ENCODE measurements at places on chromosomes 1 and 21.

DNA sequence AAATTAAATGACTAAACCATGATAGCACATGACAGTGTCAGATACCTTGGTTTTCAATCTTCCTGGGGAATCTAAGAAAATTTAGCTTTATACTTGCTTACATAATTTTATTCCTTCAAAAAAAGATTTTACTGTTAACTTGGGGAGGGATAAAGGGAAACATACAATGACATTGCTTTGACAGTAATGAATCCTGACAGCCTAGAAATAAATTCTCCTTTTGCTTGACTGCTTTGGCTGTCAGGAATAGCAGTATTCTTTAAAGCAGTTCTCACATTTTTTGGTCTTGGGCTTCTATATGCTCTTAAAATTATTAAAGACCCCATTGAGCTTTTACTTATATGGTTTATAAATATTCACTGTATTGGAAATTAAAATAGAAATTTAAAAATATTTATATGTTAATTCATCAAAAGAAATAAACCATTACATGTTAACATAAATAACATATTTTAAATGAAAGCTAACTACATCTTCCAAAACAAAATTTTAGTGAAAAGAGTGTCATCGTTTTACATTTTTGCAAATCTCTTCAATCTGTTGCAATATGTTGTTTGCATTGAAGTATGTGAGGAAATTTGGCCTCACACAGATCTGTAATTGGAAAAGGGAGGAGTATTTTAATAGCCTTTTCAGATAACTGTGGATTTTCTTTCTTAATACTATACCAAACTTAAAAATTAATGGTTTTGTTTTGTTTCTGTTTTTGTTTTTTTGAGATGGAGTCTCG lies 16.1 kb downstream of the EPHX4 start:
- DNase-seq, result no peak

DNA sequence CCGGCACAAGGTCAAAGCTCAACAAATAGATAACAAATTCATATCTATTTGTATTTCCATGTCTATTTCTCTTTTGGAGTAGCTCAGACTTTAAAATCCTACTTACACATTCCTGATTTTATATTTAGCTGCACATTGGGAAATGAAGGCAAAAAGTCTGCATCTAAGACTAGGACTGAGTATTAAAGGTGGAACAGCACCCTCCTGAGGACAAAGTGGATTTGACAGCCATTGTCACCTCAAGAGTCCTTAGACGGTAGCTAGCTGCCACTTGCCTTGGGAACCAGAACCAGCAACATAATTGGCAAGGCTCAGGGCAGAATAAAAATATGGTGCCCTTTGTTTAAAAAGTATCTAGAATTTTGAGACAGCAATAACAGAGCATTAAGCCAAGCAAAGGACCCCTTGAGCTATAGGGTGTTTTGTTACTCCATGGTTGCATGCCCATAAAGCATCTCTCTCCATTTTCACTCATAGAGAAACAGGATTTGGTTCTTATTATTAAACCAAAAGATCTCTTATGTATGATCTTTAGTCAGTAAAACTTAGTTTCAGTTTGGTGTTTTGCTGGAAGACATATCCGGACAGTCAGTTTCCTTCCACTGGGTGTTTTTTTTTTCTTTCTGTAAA lies 30.0 kb upstream of the SGIP1 start:
- no peak for DNase-seq

- DNase-seq, result no peak
Measured at GRCh38 chr1:114330451-114330983, 176.8 kb upstream of the SYT6 start.

GRCh38 chr1:165057956-165058355 lies 298.6 kb downstream of the LMX1A start:
- DNase-seq, result no peak

DNA sequence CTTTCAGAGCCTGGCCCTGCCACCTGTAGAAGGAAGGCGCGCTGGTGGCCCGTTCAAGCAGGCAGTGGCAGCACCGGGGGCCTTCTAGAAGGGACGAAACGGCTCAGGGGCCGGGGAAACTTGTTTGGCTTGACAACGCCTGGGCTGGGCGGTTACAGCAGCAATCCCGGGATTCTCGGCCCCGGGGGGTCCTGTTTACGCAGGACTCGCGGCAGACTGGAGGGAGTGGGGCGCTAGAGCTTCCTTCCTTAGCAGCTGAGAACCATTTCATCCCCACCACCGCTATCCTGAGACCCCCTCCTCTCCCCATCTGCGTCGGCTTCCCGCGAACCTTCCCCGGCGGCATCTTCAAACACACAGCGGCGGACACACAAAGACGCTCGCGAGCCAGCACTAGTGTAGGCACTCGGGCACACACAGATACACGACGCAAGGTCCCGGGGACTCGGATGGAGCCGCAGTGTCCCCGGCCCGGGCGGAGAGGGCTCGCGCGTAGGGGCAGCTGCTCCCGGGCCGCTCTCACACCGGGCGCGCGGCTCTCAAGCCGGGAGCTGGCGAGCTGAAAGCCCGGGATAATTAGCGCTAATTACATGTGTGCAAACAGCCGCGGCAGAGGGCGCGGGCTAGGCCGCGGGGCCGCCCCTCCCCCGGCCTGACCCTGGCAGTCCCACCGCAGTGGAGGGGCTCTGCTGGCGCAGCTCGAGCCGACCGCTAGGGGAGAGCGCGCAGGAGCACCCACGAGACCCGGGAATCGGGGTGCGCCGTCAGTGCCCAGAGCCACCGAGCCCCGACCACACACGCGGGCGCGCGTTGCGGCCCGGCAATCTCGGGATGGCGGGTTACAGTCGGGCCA lies 271.4 kb downstream of the FOXD2 start:
- peak; percentile 66 for DNase-seq

- DNase-seq, result no peak
Measured at GRCh38 chr1:113991467-113991997, 12.3 kb downstream of the OLFML3 start.

- DNase-seq, result no peak
Measured at GRCh38 chr1:28258628-28259251, 578 bp upstream of the SESN2 start.

DNA sequence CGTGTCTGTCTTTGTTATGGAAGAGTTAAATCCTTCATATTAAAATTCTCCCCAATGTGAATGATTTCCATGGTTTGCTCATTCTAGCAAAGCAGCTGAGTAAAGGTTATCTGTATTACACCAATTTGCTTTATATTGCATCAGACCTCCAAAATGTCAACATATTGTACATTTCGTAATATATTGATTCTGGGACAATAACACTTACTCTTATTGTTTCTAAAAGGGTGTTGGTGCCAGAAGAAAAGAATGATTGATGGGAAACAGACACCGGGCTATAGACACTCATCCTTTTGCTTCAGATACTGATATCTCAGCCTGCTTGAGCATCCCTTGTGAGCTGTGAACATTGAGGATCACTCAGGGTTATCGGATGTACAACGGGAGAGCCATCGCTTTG lies 7.0 kb downstream of the NTNG1 start:
- DNase-seq, result no peak

GRCh38 chr1:214341459-214341858 lies 60.5 kb downstream of the SMYD2 start:
- DNase-seq, result no peak

- DNase-seq, result peak; percentile 58
Measured at GRCh38 chr1:111512132-111512889, 8.9 kb upstream of the ADORA3 start.

- DNase-seq, result no peak
Measured at GRCh38 chr1:66695116-66695515, 57.1 kb upstream of the DYNLT5 start.

GRCh38 chr1:73516451-73516850 lies 681.5 kb downstream of the LRRIQ3 start:
- no peak for DNase-seq

DNA sequence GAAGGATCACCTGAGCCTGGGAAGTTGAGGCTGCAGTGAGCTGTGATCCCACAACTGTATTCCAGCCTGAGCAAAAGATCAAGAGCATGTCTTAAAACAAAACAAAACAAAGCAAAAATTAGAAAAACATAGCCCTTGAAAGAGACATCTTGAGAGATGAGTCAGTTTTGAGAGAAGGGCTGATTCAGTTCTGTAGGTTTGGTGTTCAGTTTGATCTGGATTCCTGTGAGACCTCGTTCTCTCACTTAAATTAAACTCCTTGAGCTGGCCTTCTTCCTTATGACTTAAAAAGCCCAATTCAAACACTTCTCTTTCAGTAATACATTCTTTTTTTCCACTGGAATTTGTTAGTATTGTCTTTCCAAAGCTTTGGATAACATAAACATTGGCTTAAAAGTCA lies 164.2 kb downstream of the NRIP1 start:
- no peak for DNase-seq

DNA sequence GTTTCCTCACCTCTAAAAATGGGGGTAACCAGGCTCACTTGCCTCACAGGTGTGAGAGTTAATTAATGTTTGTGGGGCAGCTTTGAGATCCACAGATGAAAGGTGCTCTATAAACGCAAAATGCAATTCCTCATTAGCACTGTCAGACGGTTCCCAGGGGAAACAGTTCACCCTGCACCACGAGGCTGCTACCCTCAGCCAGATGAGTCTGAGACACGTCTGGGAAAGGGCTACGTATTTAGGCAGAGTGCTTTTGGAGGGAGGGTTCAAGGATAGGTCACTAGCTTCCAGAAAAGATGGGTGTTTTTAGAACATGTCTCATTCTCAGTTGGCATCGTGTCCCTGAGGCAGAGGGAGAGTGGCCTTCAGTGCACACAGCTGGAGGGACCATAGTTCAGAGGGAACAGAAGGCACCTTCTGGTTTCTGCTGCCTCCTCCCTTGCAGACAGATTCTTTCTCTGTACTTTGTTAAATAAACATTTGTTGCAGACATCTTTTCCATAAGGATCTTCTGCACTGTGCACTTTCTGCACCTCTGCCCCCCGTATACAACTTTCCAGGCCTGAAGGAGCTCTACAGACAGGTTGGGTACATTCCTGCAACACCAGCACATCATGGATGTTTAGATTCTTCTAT lies 139.9 kb downstream of the CLIC6 start:
- no peak for DNase-seq

- no peak for DNase-seq
Measured at GRCh38 chr1:105636052-105636451, 1420.4 kb upstream of the PRMT6 start.

DNA sequence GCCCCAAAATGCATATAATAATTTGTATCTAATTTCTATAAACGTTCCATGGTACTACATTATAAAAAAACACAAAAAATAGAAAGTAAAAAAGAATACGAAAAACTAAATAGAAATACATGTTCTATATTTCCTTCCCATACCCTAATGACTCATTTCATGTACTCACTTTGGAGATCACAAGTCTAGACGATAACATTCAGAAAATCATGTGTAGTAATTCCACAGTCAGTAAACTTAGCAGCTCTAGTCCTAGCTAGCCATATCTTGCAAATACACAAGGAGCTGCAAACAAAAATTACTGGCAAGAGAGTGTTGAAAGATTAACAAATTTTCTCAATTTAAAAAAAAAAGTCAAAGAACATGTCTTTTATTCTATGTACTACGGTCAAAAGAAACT lies 1.4 kb downstream of the GOLPH3L start:
- DNase-seq, result no peak

- no peak for DNase-seq
Measured at GRCh38 chr1:43901196-43901961, 32.2 kb upstream of the ARTN start.

GRCh38 chr1:5920201-5920600 lies 72.0 kb downstream of the NPHP4 start:
- no peak for DNase-seq

- no peak for DNase-seq
Measured at GRCh38 chr1:165742194-165742593, 26.5 kb downstream of the TMCO1 start.

DNA sequence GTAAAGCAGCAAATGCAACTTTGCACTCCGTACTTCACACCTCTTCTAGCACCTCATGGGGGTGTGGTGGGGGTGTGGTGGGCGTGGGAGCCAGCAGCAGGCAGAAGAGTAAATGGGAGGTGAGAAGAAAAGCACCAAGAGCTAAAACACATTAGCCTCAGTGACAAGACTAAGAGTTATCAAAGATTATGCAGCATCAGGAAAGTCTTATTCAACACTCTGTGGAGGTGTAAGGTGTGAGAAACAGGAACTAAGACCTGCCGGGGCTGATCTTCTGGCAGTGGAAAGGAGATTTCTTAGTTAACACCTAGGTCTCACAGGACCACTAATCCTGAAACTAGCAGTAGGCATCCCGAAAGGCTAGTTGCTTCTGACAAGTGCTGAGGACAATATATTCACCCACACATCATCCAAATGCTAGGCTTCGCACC lies 9.9 kb downstream of the TGFBR3 start:
- DNase-seq, result peak; percentile 68

GRCh38 chr21:28066076-28066475 lies 926.6 kb downstream of the LTN1 start:
- no peak for DNase-seq

DNA sequence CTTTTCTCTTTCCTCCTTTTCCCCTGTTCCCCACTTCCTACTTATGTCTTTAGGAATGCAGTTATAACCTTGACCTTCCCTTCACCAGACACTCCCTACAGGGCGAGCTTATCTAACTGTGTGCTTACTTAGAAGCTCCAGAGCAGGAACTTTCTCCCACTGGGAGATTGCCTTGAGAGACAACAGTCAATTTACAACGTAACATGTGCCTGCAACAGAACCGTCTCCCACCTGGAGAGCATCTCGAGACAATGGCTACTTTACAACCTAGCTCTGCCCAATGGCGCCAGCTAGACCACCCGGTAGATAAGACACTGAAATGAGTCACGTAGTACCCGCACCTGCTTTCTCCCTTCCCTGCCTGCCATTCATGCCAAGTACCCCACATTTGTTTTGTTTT lies 16.7 kb downstream of the HMGN1 start:
- no peak for DNase-seq

- DNase-seq, result no peak
Measured at GRCh38 chr1:14846688-14847087, 248.2 kb downstream of the KAZN start.

DNA sequence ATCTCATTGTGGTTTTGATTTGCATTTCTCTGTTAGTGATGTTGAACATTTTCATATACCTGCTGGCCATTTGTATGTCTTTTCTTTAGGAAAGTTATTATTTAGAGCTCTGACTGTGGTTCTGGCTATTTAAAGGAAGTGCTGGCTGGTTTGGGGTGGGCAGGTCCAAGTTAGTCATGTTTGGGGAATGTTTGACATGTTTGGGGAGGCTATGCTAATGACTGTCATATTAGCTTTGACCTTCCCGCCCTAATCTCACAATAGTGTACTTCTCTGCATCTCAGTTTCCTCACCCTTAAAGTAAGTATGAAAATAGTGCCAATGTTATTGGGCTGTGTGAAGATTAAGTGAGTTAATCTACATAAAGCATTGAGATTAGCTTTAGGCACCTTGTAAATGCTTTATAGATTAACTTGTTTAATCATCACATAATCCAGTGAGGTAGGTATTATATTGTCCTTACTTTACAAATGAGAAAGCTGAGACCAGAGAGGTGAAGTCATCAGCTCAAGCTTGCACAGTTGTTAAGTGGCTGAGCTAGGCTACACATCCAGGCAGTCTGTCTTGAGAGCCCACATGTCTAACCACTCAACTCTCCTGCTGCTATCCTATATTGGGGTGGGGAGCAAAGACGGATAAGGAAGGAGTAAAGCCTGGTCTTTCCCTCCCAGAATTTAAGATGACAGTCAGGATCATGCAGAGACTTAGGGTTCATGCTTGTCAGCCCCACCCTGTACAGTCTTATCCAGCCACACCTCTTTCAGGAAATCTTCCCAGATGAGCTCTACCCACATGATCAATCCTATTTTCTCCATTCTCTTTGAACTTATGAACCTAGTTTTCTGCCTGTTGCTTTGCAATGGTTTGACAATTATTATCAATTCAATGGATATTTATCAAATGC lies 22.8 kb upstream of the CRNN start:
- no peak for DNase-seq

GRCh38 chr1:25647106-25647505 lies 30.5 kb downstream of the MAN1C1 start:
- DNase-seq, result no peak
